ENCODE measurements at places on chromosomes 12 and 14.

GRCh38 chr12:115194857-115195256 lies 510.9 kb upstream of the TBX3 start:
- no peak for DNase-seq

GRCh38 chr14:22569106-22569736 lies 19.8 kb downstream of the DAD1 start:
- DNase-seq = no peak

DNA sequence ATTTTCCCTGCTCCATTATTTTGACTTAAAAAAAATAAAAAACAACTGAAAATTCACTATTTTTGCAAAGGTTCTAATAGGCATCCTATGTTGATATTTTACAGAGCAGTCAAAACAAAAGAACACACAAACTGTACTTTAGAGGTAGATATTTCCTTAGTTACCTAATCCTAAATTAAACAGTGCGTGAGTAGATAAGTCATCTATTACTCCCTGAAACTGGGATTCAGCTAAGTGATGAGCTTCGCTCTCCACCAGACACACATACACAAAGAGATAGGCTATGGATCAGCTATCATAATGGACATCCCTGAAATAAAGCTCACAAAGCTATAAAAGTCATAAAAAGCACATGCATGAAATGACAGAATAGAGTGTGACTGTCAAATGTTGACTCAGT lies 398.7 kb downstream of the SOX5 start:
- no peak for DNase-seq

DNA sequence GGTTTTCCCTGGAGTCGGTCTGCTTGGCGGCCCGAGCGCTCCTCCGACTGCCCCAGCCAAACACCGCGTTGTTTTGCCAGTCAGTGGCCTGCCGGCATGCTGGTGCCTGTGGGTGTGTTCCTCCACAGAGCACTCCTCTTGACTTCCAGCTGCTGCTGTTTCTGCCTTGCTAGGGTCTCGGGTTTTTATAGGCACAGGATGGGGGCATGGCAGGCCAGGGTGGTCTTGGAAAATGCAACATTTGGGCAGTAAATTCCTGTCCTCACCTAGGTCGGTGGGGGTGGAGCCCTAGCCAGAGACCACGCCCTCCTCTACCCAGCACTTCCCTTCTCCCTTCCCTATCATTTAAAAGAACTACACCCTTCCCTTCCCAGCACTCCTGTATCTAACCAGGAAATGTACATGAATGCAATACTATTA lies 34.7 kb upstream of the VASH1 start:
- no peak for DNase-seq

DNA sequence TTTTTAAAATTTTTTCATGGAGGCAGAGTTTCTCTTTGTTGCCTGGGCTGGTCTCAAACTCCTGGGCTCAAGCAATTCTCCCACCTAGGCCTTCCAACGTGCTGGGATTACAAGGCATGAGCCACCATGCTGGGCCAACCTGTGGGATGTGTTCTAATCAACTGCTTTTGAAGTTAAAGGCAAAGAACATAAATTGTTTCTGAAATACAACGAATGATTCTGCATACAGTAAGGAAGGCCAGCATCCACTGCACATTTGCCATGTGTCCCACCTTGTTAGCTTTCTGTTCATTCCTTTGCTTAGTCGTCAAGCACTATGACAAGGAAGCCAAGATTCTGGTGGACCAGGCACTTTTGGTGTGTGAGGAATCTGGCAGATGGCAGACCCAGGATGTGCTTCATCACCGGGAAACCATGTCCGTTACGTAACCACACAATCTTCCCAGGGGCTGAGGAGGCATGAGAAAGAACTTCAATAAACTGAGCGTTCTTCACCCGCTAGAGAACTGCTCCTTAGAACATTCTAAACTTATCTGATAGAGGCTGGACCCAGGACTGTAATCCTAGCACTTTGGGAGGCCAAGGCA lies 24.5 kb downstream of the MOK start:
- no peak for DNase-seq

GRCh38 chr14:51950007-51950406 lies 39.3 kb upstream of the RTRAF start:
- no peak for DNase-seq

DNA sequence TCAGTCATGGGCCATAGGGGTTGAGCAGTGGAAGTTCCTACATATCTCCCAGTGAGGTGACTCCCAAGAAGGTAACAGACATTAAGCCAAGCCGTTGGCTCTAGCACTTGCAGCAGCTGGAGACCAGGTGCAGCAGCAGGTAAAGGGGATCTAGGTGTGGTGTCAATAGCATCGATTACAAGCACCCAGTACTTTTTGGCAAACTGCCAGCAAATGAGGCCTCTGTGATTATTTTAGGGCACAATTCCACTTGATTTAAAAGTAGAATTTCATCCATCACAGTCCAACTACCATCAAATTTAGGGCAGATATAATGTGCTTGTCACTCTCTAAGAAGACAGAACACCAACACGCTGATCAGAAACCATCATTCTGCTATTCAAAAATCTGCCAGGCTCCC lies 224.1 kb upstream of the EGLN3 start:
- no peak for DNase-seq

DNA sequence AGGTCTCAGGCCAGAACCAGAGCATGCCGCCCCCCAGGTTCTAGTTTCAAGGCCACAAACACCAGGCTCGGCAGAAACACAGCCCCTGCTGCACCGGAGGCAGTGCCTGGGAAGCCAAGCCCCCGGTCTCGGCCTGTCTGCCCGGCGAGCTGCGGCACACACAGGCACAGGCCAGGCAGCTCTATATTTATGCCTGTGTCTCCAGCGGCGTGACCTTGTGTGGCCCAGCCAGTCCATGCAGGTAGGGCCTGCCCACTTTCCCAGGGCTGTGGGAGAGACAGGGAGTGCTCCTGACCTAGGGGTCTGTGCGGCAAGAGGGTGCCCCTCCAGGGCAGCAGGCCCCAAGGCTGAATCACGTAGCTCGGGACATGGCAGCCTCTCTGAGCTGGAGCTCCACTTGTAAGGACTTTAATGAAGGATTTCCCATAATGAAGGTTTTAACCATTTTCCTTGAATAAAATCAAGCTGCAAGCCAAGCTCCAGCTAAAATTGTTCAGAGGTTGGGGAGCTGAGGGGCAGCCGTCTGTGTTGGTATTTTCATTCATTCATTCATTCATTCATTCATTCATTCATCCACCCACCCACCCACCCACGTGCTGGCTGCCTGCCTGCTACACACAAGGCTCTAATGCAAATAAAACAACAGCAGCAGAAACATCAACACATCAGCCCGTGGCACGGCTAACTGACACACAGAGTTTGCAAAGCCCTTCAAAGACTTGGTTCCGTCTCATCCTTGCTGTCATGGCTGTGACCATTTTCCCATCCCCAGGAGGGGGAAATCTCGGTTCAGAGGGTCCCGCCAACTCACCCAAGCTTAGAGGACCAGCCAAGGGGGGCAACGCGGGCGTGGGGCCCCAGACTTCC lies 92.0 kb downstream of the RFLNA start:
- no peak for DNase-seq

DNA sequence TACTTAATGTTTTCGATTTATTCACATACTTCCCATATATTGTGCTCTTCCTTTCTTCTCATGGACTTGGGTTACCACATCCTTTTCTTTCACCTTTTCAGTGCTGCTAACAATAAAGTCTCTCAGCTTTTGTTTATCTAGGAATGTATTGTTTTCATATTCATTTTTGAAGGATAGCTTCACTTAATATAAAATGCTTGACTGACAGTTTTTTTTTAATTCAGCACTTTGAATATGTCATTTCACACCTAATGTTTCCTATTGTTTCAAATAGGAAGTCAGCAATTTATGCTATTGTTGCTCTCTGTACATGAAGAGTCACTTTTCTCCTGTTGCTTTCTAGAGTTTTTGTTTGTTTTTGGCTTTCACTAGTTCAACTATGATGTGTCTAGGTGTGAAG lies 738.3 kb upstream of the STXBP6 start:
- DNase-seq = no peak

DNA sequence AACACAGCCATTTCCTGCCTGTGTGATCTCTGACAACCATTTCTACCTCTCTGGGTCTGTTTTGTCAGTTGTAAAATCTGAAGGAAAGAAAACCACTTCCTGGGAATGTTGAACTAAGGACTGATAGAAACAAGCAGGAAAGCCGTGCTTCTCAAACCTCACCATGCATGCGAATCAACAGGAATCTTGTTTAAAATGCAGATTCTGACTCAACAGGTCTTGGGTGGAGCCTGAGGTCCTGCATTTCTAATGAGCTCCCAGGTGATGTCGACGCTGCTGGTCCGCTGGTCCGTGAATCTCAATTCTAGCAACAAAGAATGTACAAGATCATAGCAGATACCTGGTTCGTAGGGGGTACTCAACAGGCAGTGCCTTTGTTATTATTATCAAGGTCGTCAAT lies 38.0 kb upstream of the GPATCH2L start:
- no peak for DNase-seq

DNA sequence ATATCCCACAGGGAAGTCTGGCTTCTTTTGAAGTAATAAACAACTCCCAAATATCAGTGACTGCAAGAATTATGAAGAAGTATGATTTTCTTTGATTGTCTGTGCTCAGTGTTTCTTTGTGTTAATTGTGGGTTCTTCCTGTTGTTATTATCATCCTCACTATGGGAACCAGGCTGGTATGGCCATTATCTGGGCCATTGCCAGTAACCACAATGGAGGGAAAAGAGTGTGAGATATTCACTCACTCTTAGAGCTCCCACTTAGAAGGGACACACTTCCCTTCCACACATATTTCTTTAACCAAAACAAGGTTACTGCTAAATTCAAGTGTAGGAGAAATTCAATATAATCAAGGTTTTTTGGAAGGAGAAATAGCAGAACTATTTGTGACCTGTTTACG lies 503.7 kb downstream of the SLC6A15 start:
- DNase-seq = no peak

- DNase-seq = no peak
Measured at GRCh38 chr12:7026854-7027253, 8.6 kb upstream of the LPCAT3 start.

DNA sequence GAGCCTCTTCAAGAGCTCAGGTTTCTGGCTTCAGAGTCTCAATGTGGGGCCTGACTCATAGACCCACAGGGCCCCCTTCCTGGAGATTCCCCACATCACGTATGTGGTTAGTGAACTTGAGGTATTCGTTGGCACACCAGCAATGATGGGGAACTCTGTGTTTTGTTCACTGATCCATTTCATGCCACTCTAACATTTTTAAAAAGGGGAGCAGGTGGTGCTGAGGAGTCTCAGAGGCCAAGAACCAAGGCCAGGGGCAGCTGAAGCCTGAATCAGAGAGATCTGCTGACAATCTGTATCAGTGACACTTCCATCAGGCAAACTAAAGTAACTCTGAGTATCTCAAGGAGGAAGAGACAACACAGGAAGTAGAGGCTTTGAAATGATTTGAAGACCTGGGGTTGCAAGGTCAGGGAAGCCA lies 323.4 kb downstream of the VRK1 start:
- no peak for DNase-seq

DNA sequence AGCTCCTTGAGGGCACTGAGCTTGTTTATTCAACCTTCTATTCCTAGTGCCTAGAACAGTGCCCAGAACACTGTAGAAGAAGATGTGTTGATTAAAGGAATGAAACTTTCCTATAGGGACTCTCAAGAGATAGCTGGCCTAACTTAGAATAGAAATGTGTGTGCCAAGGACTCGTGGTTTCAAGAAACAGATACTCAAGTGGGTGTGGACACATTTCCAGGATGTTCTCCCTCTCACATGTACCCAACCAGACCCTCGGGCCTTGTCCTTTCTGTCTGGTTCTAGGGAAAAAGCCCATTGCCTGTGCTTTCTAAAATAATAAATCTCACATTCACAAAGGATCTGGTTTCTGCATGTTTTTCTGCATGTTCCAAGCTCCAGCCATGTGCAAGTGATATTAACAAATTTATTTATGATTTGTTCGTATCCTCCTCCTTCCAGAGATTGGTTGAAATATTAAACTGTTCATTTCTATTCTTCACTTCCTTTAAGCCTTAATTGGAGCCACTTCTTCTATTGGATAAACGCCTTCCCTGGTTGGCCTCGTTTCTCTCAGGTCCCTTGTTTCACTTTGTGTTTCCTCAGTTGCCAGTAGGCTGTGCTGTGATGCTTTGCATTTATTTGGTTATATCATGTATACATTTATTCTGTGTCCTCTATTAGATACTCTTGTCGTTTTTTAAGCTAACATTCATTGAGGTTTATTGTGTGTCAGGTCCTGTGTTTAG lies 89.8 kb downstream of the CRADD start:
- no peak for DNase-seq

DNA sequence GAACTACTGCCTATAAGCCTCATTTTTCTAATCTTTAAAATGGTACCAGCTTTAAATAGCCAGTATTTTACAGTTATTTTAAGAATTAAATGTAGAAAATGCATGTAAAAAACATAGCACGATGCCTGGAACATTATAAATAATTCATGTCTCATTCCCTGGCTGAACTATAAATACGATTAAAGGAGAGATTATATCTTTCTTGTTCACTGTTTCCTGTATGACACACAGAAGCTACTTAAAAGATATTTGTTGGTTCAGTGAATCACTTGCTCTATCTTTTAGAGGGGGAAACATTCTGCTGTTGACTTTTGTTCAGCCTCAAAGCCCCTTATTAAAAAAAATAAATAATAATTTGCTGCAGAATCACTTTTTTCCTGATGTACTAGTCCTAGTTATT lies 406.9 kb downstream of the LRFN5 start:
- DNase-seq = no peak

DNA sequence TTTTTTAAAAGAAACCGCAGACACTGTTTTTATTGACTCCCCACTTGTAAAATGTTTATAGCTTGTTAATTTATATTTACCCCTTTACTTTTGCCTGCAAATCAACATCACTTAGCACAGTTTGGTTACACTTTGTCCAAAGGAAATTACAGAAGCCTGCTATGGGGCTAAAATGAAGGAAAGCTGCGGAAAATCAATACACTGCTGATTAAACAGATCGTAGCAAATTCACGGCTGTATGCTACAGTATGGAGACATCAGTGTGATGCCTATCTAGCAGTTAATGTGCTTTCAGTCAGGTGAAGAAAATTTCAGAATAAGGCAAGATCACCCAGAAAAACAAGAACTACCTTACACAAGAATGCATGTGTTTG lies 110.0 kb downstream of the FOXG1 start:
- DNase-seq = peak; percentile 40

Data from NCI-H187 treated with DMSO at 0.1 percent for 48 hours (cell line).